NCI-H526 treated with DMSO at 0.1 percent for 48 hours (cell line): ENCODE measurements at places on chromosomes 2 and 18.

GRCh38 chr18:23460285-23461273 is 7.5 kb downstream of the RIOK3 start:
- no peak for DNase-seq

- DNase-seq = no peak
Observed at GRCh38 chr18:63168287-63168686, 151.3 kb downstream of the BCL2 start.

GRCh38 chr2:227402959-227403358 is 15.2 kb upstream of the SCYGR1 start:
- DNase-seq = no peak

DNA sequence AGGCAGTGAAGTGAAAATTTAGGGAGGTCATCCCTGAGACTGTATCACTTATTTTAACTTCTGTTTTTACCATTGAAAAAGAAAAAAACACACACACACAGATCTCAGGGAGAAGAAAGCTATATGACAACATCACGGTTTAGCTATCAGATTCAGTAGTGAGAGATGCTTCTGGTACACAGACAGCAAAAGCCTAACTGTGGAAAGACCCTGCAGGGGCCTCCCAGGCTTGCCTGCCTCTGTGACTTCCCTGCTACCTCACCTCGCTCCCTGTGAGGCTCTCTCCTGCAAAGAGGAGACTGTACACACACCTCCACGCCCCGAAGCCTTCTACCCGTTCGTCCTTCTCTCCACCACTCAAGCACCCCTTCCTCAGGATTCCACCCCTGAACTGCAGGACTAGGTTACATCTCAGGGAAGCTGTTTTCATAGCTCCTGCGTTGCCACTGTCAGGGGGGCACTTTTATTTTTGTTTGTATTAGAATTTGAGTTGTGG is 86.3 kb downstream of the EPB41L3 start:
- no peak for DNase-seq

- DNase-seq = no peak
Observed at GRCh38 chr2:103781313-103781712, 1019.5 kb downstream of the TMEM182 start.

DNA sequence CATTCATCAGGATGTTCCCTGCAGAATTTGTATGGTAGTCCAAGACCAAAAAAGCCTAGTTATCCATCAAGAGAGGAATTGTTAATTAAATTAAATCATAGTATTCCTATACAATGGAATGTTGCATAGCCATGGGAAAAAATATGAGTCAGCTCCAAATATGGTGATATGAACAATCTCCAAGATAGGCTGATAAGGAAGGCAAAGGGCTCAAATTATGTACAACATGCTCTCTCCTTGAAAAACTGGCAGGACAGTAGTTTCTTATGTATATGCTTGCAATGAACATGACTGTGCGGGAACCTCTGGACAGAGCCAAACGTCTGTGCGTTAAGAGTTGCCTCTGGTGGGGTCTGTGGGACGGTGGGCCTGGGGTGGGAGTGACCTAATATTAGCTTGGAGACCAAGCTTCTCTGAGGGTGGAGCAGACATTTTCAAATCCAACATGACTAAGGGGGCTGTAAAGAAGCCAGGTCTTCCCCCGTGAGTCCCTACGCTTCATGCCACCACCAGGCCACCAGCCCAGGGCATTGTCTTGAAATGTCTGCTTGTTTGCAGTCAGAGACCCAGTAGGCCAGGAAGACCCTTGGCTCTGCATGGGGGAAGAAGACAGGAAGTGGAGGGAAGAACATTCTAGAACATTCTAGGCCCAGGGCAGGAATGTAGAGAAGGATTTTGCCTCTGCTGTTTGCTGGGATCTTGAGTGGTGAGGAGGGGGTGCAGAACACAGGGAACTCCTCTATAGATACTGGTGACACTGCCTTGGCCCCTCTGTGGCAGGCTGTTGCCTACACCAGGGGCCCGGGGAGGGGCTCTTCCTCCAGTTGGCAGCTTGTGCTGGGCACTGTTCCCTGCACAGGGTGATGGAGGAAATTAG is 244.0 kb upstream of the HS6ST1 start:
- no peak for DNase-seq

DNA sequence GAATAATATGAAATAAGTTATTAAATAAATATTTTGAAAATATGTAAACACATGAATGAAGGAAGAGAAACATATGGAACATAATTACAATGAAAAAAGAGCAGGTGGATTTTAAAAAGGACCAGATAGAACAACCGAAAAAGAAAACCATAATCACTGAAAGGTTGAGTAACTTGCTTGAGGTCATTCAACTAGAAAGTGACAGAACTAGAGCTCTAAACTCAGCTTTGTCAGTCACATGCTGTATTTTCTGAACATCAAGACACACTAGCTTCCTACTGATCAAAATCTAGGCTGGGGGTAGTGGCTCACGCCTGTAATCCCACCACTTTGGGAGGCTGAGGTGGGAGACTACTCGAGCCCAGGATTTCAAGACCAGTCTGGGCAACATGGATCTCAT is 30.0 kb upstream of the ITGAV start:
- no peak for DNase-seq

GRCh38 chr2:119282996-119283511 is 59.4 kb downstream of the STEAP3 start:
- no peak for DNase-seq

DNA sequence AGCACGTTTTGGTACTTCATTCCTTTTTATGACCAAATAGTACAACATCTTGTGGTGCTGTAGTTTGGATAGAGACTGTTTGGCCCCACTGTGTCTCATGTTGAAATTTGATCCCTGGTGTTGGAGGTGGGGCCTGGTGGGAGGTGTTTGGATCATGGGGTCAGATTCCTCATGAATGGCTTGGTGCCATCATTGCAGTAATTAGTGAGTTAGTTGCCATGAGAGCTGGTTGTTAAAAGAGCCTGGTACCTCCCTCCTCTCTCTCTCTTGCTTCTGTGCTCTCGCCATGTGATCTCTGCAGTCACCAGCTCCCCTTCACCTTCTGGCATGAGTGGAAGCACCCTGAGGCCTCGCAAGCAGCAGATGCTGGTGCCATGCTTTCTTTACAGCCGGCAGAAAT is 50.9 kb downstream of the NCAPH start:
- no peak for DNase-seq

DNA sequence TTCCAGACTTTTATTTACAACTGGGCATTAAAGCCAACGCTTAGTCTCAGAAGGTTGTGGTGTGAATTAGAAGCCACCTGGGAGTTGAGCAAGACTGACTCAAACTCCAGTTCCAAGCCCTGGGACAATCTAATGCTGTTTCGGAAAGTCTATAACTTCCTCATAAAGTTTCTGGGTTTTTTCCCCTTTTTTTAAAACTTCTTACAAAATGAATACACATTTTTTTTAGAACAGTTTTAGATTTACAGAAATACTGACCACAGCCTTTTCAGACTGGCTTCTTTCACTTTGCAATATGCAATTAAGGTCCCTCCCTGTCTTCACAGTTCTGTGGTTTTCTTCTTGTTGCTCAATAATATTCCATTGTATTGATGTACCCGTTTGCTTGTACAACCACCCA is 115.9 kb upstream of the TWIST2 start:
- DNase-seq = no peak

- no peak for DNase-seq
Observed at GRCh38 chr2:221095356-221095755, 476.7 kb downstream of the EPHA4 start.

DNA sequence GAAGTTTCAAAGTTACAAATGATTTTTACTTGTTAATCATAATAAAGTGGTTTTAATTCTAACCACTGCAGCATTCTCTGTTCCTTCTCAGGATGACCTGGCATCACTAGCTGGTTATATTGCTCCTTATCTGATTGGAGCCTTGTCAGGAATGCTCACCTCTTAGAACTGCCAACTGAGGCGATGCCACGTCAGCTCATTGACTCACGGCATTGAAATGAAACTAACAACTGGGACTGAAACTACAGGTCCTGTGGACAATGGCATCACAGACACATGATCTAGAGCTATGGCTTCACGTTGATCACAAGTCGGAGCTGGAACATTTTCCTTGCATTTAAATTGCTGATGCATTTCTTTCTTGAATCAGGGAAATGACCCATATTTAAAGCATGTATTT is 54.9 kb upstream of the MAP2 start:
- no peak for DNase-seq

DNA sequence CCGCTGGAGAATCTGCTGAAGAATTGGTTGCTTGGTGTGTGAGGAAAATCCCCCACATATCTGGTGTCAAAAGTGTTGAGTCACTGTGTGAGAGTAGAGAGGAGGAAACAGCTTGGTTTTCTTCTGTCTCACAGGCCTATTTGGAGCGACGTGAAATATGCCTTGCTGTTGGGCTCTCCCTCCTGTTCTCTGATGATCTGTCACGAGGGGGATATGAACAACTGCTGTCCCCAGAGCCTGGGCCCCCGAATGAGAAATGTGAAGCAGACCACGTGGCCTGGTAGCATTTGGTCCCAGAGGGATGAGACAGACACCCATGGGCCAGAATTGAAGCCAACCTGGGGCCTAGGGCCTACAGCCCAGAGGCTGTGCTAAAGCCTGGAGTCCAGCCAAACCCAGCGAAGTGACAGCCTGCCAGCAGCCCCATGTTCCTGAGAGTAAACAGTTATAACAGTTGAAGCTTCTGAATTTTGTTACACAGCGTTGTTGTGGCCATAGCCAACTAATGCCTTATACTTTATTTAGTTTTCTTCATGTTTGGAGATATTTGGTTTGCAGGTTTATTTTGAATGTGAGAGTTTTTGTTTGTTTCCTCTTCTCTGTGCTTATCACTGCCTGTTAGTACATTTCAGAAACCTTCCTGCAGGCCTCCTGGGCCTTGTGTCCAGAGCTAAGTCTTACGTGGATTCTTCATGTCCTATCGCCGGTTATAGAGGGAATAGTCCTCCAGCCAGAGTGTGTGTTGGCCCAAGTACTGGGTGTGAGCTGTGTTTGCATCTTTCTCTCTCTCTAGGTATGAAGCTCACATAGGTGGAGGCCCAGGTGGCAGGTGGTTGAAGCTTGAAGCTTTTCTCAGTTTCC is 18.7 kb upstream of the COLEC12 start:
- DNase-seq = no peak

- DNase-seq = no peak
Observed at GRCh38 chr2:167136879-167137596, 248.8 kb downstream of the XIRP2 start.

- no peak for DNase-seq
Observed at GRCh38 chr2:136377423-136378382, 259.8 kb upstream of the CXCR4 start.

- DNase-seq = peak; percentile 67
Observed at GRCh38 chr2:103448495-103448894, 686.7 kb downstream of the TMEM182 start.

- DNase-seq = no peak
Observed at GRCh38 chr2:171574149-171574795, 52.0 kb downstream of the CYBRD1 start.

DNA sequence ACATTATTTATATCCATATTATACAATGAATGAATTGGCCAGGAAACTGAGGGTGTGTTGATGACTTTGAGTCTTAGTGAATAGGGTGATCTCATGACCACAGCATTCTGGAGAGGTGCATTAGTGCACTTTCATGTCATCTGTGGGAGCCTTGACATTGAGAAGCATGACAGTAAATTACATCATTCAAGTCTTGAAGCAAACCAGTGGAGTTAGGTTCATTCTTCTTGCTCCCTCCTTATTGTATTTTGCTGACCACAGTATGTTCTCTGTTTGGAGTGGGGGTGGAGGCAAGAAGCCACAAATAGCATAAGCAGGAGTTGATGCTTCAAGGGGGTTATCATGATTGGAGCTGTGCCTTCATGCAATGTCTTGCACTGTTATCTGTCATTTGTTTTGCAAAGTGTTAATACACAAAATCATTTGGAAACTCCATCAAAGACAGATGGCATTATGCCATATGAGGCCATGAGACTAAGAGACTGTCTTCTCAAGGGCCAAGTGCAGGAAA is 680.2 kb downstream of the NYAP2 start:
- no peak for DNase-seq

DNA sequence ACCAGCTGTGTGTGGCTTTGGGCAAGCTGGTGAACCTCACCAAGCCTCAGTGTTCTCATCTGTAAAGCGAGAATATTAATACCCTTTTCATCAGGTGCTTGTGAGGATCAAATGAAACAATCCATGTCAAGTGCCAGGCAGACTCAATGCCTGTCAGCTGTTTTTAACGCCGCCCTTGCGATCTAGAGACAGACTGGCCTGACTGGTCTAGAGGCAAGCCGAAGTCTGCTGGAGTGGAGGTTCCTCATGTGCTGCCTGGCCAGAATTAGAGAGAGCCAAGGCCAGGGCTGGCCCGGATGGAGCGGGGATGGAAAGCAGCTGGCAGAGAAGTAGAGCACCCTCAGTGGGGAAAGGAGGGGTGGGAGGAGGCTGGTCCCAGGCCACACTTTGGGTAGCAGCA is 74.5 kb upstream of the B3GNT7 start:
- no peak for DNase-seq

DNA sequence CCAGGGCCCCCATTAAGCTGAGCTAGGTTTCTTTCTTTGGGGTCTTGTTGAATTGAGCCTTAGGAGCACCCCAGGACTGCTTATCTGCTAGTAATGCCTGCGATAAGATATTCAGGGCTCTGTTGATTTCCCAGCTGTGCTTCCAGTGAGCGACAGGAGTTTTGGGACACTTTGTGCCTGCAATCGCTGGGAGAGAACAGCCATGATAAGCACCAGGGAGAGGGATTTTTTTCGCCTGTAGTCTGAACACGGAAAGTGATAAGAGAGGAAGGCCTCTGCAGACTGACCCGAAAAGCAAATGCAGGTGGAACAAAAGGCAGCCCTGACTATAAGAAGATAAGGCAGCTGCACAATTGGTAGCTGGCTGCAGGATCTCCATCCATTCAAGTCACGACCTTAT is 244.3 kb downstream of the CNTNAP5 start:
- DNase-seq = no peak

DNA sequence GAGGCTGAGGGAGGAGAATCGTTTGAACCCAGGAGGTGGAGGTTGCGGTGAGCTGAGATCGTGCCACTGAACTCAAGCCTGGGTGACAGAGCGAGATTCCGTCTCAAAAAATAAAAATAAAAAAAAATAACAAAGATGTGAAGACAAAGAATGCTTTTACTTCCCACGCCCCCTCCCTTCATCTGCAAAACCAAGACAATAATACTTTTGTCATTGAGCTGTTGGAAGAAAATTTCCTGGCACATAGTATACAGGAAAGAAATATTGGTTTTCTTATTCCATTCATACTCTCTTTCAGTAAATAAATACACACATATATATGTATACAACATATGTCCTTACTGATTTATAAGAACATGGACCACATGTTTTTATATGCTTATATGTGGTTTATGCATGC is 12.2 kb downstream of the GREB1 start:
- no peak for DNase-seq

DNA sequence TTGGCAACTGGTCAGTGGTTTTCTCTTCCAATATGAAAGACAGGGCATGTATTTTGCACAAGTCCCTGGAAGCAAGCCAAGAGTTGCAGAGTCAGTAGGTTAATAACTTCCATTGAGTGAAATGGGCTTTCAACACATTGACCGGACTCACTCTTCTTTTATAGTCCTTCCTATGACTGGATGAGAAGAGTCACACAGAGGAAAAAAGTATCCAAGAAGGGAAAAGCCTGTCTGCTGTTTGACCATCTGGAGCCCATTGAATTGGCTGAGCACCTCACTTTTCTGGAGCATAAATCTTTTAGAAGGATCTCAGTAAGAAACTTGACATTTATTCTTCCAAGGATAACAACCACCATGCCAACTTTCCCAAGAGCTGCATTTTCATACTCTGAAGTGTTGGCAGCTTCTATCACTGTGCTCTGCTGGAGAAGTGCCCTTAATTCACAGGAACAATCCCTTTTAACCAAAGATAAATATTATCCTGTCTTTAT is 45.4 kb downstream of the RASGRP3 start:
- DNase-seq = no peak

- no peak for DNase-seq
Observed at GRCh38 chr2:230661072-230661957, 51.3 kb upstream of the CAB39 start.
